Tracheal epithelial cell (primary cell): ENCODE measurements at places on chromosomes 12 and 14. TPM values are rescaled to one million over a fixed set of nuclear protein-coding genes. Genes with fewer than 3 reads are reported as not detected.

ENDOU gene
- total RNA-seq: not detected in 2 replicates

DEGS2 gene
- total RNA-seq: 0.85 and 1.4 TPM in 2 replicates

AQP6 gene
- total RNA-seq: not detected in 2 replicates

ADAM20 gene
- 0.43 and 0.96 TPM in 2 replicates for total RNA-seq

ART4 gene
- total RNA-seq: 0.24 TPM in 1 of 2 replicates, not detected in the other

CBX5 gene
- total RNA-seq: 14.0 and 26.0 TPM in 2 replicates

LTB4R gene
- 13.5 and 13.6 TPM in 2 replicates for total RNA-seq

ADSS1 gene
- total RNA-seq: 8.7 and 18.8 TPM in 2 replicates

LRIG3 gene
- 48.9 and 97.8 TPM in 2 replicates for total RNA-seq

FZD10 gene
- 0.43 and 1.9 TPM in 2 replicates for total RNA-seq

STAB2 gene
- total RNA-seq: not detected in 2 replicates

HELB gene
- 1.9 and 2.6 TPM in 2 replicates for total RNA-seq

CLMN gene
- 6.4 and 7.2 TPM in 2 replicates for total RNA-seq

TMEM132C gene
- not detected in 2 replicates for total RNA-seq

CD4 gene
- not detected in 2 replicates for total RNA-seq

BCAT1 gene
- 13.2 and 17.6 TPM in 2 replicates for total RNA-seq

LRFN5 gene
- total RNA-seq: under 0.01 TPM in 1 of 2 replicates, not detected in the other

CHST11 gene
- total RNA-seq: 19.0 and 27.2 TPM in 2 replicates
